ENCODE measurements at places on chromosomes 4 and X.

DNA sequence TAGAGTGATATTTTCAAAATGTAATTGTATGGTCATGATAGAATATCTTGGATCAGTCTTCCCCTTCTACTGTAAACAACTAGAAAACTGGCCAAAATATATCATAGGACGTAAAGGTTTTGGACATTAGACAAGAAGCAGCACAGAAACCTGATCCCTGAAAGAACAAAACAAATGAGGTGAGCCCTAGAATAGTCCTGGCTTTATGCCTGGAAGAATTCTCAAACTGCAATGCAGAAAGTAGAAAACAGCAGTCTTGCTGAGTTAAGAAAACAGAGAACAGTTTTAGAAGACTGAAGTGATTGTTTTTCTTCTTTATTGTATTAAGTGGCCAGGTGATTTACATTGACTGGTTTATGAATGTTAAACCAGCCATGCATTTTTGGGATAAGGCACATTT is 19.5 kb downstream of the NSUN7 start:
- no peak for DNase-seq

DNA sequence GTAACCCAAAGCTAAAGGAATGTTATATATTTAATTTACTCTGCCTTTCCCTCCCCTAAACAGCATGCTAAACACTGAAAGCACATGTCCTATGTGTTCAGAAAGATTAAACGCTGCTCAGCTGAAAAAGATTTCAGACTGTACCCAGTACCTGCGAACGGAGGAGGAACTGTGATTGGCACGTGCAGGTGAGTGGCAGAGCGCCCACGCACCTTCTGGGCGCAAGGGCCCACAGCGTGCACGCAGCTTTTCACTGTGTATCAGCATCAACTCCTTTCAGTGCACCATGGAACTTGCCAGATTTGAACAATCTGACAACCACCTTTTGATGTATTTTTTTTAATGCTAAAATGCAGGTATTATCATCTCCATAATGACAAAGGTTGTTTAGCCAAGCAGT is 87.7 kb downstream of the RFC1 start:
- DNase-seq = no peak

DNA sequence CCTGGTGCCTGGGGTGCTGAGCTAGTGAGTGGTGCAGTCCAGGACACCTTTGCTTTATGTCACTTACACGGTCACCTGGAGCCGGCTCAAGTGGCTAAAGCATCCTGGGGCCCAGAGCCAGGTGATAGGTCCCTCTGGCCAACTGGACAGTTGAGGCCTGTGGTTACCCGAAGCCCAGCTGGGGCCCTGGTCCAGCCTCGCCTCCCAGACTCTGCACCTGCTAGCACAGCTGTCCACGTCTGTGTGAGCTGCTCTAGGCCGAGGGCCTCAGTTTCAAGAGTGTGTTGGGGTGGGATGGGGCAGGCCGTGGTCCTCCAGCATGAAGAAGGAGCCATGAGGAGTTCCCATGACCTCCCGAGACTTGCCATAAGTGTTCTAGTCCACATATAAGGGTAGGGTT is 7.7 kb upstream of the ADD1 start:
- no peak for DNase-seq

DNA sequence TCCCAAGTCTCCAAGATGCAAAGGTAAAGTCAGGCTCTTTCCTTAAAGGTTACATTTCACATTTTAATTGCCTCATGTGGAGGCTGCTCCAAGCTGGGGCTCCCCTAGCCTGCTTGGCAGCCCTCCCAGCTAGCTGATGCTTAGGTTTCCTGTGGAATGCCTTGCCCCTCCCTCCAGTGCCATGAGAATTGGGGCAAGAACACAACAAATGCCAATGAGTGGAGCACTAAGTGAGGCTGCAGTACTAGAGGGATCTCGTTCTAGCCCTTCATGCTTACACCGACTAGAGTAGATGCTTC is 597.7 kb downstream of the MID1IP1 start:
- DNase-seq = no peak

GRCh38 chr4:18571301-18571761 is 549.8 kb upstream of the LCORL start:
- DNase-seq = no peak

Data from NCI-H187 (cell line).